ENCODE measurements at places on chromosomes 11 and 22.

DNA sequence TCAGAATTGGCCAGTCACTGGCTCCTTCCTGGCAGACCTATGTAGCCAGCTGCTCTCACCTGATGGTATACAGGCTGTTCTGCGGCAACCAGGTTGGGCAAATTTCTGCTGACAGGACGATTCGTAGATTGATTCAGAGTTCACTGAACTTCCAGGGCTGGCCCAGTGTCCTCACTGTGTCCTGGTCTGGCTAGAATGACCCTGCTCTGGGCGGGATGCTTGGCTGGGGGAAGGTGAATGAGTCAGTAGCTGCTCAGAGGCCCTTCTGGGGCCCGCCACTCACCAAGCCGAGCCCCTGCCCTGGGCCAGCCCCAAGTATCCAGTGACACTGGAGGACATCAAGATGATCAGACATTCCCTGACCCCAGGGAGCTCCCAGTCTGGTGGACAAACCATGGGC lies 62.9 kb upstream of the WNT11 start:
- no peak for DNase-seq

DNA sequence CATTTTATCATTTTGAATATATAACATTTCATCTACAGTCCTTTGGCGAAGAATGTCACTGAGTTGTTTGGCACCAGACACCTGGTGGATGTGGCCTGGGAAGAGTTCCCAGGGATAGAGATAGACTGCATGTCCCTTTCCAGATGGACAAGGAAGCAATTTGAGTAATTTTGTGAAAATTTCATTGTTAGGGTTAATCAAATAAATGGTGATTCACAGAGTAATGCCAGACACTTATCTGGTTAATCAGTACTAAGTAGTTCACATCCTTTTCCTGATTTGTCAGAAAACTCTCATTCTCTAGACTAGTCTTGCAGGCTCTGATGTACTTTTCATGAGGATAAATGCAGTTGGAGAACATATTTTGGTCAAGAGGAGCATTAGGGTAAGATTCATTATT lies 41.6 kb downstream of the NAALAD2 start:
- no peak for DNase-seq

DNA sequence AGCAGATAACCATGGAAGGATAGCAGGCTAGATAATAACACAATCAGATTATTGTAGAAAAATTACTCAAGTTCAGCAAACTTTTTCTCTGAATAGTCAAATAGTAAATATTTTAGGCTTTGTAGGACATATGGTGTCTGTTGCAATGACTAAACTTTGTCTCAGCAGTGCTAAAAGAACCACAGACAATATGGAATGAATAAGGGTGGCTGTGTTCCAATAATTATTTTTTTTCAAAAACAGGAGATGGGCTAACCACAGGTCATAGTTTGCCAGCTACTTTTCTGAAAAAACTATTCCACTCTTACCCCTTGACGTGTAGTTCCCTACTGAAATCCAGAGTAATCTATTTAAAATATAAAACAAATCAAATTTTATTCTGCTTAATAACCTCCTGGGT lies 153.9 kb upstream of the LRRC4C start:
- DNase-seq = no peak

- DNase-seq = no peak
Observed at GRCh38 chr11:70481625-70482528, 83.5 kb downstream of the CTTN start.

- DNase-seq = no peak
Observed at GRCh38 chr11:10838083-10838482, 19.8 kb downstream of the ZBED5 start.

DNA sequence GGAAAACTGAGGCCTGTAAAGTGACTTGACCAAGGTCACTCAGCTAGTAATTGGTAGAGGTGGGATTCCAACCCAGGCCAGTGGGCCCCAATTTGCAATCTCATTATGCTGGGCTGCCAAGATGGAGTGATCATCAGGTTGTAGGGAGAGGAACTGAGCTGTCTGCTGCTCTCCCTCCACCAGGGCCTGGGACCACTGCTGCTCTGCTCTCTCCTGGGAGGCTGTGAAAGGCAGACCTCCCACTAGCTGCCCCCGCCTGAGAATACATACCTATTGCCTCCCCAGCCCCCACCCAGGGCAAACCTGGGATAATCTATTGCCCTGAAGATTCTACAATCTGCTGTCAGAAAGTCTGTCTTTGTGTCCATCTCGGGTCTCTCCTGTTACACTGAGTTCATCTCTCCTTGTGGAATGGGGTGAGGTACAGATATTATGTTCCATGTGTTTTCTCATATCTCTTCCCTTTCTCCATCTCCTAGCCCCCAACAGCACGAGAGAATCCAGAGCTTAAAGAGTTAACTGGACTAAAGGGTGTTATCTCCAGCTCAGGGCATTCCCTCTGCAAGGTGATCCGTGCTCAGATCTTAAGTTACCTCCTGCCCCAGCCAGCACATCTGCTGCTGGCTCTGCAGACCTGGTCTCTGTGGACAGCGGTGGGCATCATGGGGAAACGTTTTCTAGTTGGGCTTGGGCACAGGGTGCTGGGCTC lies 5.6 kb downstream of the NECTIN1 start:
- no peak for DNase-seq

DNA sequence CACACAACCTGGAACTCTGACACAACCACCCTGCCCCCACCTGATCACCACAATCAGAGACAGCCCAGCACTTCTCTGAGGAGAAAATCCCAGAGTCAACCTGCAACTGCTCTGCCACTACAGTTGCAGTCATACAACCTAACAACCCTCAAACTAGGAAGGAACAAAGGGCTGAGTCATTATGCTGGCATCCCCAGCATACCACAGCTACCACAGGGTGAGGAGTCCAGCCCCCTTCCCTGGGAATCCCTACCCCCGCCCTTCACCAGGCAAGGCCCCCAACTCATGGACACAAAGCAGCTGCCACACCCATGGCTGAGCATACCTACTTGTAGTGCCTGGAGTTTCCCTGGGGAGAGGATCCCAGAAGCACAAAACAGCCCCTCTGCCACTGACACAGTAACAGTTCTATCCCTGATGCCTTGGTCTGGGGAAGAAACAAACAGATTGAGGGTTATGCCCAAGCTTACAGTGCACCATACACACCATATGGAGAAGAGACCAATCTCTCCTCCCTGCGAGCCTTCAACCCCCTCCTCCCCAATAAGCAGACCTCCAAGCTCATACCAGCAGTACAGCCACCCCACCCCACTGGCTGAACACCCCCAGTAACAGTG lies 68.5 kb upstream of the C11orf58 start:
- no peak for DNase-seq

GRCh38 chr11:6617315-6617781 lies 1.9 kb downstream of the TPP1 start:
- DNase-seq = no peak

DNA sequence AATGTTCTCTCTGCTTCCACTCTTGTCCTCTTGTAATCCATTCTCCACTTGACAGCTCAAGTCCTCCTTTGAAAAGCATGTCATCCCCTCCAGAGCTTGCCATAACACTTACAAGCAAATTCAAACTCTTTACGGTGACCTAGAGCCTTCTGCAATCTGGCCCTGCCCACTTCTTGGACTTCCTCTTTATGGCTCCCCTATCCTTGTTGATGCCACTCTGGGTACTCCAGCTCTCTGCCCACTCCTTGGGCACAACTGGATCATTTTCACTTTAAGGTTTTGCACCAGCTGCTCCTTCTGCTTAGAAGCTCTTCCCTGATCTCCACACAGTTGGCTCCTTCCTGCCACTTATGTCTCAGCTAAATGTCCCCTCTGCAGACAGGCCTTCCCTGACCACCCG lies 217.9 kb downstream of the DSCAML1 start:
- no peak for DNase-seq

DNA sequence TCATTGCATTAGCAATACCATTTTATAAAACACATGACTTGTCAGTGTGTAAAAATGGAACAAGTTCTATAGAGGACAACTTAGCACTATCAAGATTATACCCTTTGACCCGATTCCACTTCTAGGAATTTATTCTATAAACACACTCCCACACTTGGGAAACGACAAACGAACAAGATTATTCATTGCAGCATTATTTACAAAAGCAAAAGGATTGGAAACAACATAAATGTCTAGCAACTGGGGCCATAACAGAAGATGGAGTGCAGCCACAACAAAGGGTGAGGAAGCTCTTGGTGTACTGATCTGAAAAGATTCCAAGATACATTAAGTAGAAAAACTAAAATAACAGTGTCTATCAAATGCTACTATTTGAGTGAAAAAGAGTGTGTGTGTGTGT lies 2.3 kb upstream of the IRAG1 start:
- no peak for DNase-seq

GRCh38 chr11:9669954-9670353 lies 6.1 kb downstream of the SWAP70 start:
- no peak for DNase-seq

GRCh38 chr11:36356201-36356600 lies 60.1 kb downstream of the PRR5L start:
- no peak for DNase-seq

DNA sequence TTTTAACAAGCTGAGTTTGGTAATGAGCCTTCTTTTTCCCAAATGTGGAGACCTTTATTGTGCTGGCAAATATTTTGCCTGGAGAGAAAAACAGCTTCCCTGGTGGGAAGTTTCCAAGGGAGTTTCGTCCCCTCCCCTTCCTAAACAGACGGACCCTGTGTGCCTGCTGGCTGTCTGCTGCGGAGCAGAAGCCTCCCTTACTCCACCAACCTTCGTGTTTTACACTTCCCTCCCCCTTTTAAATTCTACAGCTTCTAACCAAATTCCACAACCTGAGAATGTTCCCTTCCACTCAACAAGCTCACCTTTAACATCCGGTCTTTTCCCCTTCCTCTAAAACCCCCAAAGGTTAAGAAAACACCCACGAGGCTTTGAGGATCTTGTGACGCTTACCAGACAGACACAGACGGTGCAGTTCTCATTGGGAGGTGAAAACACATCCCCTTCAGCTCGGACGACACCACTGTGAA lies 17.1 kb downstream of the VWCE start:
- DNase-seq = no peak

GRCh38 chr11:66190786-66191185 lies 77.7 kb upstream of the RAB1B start:
- DNase-seq = no peak

DNA sequence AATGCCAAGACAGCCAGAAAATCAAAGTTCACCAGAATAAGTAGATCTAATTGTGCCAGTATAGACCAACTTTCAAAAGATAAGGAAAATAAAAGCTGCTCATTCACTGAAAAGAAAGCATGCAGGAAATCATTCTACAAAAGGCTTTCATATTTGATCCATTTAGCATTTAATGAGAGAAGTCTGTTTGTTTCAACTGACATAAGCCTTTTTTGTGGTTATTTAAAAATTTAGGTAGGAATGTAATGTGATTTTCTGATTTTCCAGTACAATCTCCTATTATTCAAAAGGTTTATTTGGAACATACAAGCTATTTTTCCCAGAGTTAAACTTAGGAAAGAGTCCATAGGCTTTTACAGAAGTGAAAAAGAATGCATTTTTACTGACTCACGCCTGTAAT lies 92.7 kb downstream of the SBF2 start:
- no peak for DNase-seq

DNA sequence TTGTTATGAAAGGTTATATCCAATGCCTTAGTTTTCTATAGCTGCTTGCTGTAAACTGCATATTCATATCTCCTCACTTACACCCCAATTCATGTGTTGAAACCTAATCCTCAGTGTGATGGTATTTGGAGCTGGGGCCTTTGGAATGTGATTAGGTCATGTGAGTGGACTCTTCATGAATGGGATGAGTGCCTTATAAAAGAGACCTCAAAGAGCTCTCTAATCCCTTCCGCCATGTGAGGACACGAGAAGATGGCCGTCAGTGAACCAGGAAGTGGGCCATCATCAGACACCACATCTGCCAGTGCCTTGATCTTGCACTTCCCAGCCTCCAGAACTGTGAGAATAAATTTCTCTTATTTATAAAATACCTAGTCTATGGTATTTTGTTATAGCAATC lies 79.3 kb downstream of the CYP2R1 start:
- no peak for DNase-seq

GRCh38 chr22:21634844-21635243 lies 2.3 kb downstream of the CCDC116 start:
- no peak for DNase-seq

DNA sequence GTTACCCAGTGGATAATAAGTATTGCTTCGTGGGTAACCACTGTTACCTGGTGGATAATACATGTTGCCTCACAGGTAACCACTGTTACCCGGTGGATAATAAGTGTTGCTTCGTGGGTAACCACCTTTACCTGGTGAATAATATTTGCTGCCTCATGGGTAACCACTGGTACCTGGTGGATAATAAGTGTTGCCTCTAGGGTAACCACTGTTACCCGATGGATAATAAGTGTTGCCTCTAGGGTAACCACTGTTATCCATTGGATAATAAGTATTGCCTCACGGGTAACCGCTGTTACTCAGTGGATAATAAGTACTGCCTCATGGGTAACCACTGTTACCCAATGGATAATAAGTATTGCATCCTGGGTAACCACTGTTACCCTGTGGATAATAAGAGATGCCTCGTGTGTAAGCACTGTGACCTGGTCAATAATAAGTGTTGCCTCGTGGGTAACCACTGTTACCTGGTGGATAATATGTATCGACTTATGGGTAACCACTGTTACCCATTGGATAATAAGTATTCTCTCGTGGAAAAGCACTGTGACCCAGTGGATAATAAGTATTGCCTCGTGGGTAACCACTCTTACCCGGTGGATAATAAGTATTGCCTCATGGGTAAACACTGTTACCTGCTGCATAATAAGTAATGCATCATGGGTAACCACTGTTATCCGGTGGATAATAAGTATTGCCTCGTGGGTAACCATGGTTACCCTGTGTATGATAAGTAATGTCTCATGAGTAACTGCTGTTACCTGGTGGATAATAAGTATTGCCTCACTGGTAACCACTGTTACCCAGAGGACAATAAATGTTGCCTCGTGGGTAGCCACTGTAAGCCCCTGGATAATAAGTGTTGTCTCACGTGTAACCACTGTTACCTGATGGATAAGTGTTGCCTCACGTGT lies 20.1 kb upstream of the NXPE4 start:
- DNase-seq = no peak

GRCh38 chr11:72141066-72141465 lies 5.5 kb downstream of the FOLR3 start:
- no peak for DNase-seq

DNA sequence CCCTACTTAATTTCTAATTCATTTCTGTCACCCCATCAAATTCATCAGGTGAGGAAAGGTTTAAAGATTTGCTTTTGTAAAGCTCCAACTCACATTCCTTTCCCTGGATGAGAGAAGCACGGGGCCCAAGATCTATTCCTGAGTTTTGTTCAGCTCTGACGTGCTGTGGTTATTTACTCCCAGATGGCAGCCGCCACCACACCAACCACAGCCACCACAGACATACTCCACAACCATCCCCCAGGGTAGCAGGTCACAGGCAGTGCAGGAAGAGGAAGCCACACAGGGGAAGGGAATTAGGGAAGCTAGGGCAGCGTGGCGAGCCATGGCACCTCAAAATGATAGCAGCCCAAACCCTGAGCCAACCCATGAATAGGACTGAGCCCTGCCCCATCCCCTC lies 63.5 kb upstream of the CSNK2A3 start:
- DNase-seq = no peak

All from endothelial cell (in vitro differentiated cells).